ENCODE measurements at places on chromosomes 13 and 19.

DNA sequence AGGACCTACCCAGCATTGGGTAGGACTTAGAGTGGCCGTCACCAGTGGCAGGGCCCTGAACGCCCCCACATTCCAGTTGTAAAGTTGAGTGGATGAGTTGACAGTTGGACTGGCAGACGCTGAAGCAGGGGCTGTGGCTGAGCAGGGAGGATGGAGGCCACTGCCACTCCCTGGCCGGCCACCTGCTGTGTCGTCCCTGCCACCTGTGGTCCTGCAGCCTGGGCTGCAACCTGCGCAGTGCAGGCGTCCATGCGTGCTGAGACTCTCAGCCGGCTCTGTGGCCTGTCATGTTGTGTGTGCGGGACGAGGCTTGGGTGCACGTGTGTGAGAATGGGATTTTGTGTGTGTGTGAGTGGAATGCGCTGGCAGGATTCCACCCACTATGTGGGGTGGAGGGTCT is 80.8 kb downstream of the SCGB2B2 start:
- no peak for DNase-seq

- no peak for DNase-seq
These were observed 185.2 kb upstream of the SOX1 start for GRCh38 chr13:111881700-111882099.

DNA sequence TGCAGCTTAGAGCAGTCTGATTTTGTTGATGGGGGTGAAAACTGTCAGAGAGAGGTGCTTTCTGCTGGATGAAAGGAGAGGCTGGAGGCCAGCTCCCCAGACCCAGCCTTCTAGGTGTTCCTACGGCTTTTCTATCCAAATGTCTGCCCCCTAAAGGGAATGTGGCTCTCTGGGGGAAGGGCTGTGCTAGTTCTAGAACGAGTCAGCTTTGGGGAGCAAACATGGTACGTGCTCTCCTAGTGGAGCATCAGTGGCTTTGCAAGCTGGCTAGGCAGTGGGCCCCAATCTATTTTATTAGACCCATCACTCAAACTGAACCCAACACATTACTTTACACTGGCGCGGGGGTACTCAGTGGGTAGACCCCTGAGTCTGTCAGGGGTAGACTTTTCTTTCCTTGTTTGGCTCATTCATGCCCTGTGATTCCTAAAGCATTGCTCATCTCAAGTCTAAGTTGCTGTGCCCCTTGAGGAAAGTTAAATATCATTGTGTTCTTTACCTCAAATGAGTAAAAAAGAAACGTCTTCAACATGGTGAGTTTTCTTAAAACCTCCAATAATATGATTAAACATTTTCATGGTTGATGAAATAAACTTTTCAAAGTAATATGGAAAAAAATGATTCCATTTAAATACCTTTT is 254.9 kb downstream of the DLEU7 start:
- DNase-seq, result no peak

GRCh38 chr19:906480-906879 is 6.5 kb downstream of the R3HDM4 start:
- no peak for DNase-seq

GRCh38 chr13:54709546-54709945 is 1680.9 kb downstream of the OLFM4 start:
- no peak for DNase-seq

GRCh38 chr13:99353836-99354235 is 46.6 kb upstream of the GPR183 start:
- DNase-seq, result no peak

GRCh38 chr13:80054806-80055205 is 286.1 kb downstream of the SPRY2 start:
- DNase-seq, result no peak

DNA sequence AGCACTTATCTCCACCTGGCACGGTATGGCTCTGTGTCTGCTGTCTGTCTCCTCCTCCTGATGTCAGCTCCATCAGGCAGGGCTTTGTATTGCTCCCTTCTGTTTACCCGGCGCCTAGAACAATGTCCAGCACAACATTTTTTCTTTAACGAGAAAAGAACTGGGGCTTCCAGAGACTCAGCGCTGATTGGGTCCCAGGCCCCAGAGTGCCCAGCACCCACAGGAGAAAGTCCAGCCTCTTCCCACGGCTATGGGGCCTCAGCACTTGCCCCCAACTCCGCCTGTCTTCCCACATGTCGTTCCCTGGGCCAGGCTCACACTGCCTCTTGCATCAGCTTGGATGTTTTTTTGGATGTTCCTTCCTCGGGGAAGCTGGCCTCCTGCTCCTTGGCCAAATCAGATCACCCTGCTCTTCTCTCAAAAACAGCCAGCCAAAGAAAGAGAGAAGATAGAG is 6.9 kb downstream of the MYPOP start:
- DNase-seq, result no peak

GRCh38 chr13:107650081-107650701 is 565.1 kb downstream of the LIG4 start:
- no peak for DNase-seq

GRCh38 chr13:82593239-82593638 is 1289.0 kb downstream of the SLITRK1 start:
- DNase-seq, result no peak

DNA sequence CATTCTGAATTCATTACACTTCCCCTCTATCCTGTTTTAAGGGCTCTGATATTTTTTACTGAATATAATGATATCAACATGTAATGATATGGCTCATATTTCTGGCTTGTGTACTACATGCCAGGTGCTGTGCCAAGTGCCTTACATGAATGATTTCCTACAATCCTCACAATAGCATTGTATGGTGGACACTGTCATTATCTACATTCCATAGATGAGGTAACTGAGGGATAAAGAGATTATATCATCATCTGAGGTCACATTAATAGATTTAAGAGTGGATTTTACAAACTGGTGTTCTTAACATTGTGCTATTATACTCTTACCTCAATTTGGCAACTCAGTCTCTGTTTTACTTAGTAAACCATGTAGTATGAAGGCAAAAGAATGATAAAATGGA is 502.0 kb downstream of the LIG4 start:
- no peak for DNase-seq

- DNase-seq, result no peak
These were observed 11.3 kb upstream of the ZBTB7A start for GRCh38 chr19:4077800-4078684.

Data from HuH-7.5 (cell line).